ENCODE measurements at places on chromosomes 5 and 9. TPM values are rescaled to one million over a fixed set of nuclear protein-coding genes. Genes with fewer than 3 reads are reported as not detected.

PCDHGA7 gene
- total RNA-seq = 1.1 TPM

NUTM2F gene
- not detected for total RNA-seq

PTPN3 gene
- 14.7 TPM for total RNA-seq

PROB1 gene
- total RNA-seq = 0.19 TPM

SH3RF2 gene
- 3.2 TPM for total RNA-seq

PLAC8L1 gene
- not detected for total RNA-seq

MYORG gene
- total RNA-seq = 4.3 TPM

ENHO gene
- total RNA-seq = 1.9 TPM

TEX53 gene
- not detected for total RNA-seq

SPINK4 gene
- not detected for total RNA-seq

ENTPD8 gene
- total RNA-seq = 0.31 TPM

TRIM52 gene
- 6.4 TPM for total RNA-seq

ANXA1 gene
- total RNA-seq = 1,524 TPM

IRX2 gene
- 1.5 TPM for total RNA-seq

MZB1 gene
- not detected for total RNA-seq

IFNA21 gene
- not detected for total RNA-seq

CNOT8 gene
- total RNA-seq = 39.8 TPM

SLC6A18 gene
- not detected for total RNA-seq

CCDC152 gene
- total RNA-seq = not detected

SHOC1 gene
- not detected for total RNA-seq

ANKDD1B gene
- not detected for total RNA-seq

SLC36A2 gene
- total RNA-seq = not detected

JAK2 gene
- total RNA-seq = 1.2 TPM

ITGA2 gene
- total RNA-seq = 29.0 TPM

LPAR1 gene
- 15.6 TPM for total RNA-seq

SLC34A1 gene
- not detected for total RNA-seq

DYNC2I2 gene
- total RNA-seq = 140 TPM

GDA gene
- total RNA-seq = 0.97 TPM

PCDHB8 gene
- 0.25 TPM for total RNA-seq

SEMA6A gene
- total RNA-seq = 0.18 TPM

LCN9 gene
- not detected for total RNA-seq

NFIB gene
- total RNA-seq = 10.1 TPM

LRRC26 gene
- total RNA-seq = 1.5 TPM

SYNPO gene
- 28.6 TPM for total RNA-seq
